ENCODE measurements at places on chromosomes 2 and 18. TPM values are rescaled to one million over a fixed set of nuclear protein-coding genes. Genes with fewer than 3 reads are reported as not detected.

DNA sequence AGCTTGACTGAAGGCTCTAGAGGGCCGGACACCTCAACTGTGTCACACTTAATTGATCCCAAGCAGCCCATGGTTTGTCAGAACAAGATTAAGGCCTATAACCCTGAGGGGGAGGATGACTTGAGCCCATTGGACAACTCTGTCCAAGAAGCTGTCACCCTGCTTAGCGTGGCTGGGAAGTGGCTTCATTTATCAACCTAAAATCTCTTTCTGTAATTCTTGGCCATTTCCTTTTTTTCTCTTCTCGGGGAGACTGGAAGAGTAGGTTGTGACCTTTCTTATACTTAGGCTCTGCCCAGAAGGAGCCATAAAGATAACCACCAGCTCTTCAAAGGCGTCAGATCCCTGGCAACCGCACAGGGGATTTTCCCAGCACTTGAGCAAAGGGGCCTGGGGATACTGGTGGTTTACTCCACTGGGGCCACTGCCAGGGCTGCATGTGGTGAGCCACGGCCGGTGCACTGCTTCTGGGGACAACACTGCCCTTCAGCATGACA, 265.5 kb downstream of the CYRIA start:
- DNase-seq, result no peak

DNA sequence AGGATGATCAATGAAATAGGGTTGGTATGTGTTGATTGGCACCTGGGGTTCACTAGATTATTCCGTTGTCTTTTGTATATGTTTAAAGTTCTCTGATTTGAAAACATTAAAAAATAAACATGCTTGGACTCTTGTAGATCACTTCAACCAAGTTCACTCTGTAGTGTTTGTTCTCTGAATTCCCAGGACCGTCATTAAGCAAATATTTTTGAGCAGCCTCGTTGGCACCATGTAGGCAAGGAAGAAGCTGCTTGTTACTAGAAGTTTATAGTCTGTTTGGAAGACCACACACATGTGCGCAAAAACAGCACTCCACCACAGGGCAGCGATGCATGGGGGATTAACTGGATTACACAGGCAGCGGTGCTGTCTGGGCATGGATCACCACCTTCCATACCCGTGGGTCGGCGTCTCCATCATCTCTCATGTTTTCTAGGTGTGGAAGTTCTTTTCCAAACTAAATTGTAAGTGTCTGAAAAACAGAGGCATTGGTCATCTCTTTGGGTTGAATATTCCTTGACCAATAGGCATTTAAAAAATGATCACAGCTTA, 212.2 kb downstream of the FHOD3 start:
- DNase-seq, result no peak

DNA sequence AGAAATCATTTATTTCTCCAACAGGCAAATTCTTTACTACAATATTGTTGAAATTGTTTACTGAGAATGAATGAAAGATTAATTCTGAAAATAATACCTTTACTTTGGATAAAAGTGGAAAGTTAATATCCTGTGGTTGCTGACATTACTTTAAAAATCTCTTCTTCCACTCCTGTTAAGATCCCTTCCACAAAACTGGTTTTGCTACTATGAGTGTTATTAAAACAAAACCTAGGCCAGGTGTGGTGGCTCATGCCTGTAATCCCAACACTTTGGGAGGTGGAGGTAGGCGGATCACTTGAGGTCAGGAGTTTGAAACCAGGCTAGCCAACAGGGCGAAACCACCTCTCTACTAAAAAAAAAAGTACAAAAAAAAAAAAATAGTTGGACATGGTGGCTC, 123.9 kb upstream of the CCDC150 start:
- DNase-seq, result no peak

GRCh38 chr18:13453714-13454113, 235.2 kb downstream of the LDLRAD4 start:
- DNase-seq, result no peak

- no peak for DNase-seq
Observed at GRCh38 chr2:201955702-201956141, 77.9 kb upstream of the FZD7 start.

GRCh38 chr2:40396124-40396523, 55.8 kb downstream of the SLC8A1 start:
- no peak for DNase-seq

The CCDC85A gene
- 0.57 TPM for total RNA-seq

The ALPI gene
- not detected for total RNA-seq

The MAP3K19 gene
- not detected for total RNA-seq

The MYO5B gene
- total RNA-seq, result 6.3 TPM

The REEP1 gene
- total RNA-seq, result 0.52 TPM

The MSH2 gene
- 55.3 TPM for total RNA-seq
